ENCODE measurements at places on chromosomes 3 and 15.

GRCh38 chr3:13308380-13308801 lies 111.7 kb downstream of the NUP210 start:
- no peak for DNase-seq

DNA sequence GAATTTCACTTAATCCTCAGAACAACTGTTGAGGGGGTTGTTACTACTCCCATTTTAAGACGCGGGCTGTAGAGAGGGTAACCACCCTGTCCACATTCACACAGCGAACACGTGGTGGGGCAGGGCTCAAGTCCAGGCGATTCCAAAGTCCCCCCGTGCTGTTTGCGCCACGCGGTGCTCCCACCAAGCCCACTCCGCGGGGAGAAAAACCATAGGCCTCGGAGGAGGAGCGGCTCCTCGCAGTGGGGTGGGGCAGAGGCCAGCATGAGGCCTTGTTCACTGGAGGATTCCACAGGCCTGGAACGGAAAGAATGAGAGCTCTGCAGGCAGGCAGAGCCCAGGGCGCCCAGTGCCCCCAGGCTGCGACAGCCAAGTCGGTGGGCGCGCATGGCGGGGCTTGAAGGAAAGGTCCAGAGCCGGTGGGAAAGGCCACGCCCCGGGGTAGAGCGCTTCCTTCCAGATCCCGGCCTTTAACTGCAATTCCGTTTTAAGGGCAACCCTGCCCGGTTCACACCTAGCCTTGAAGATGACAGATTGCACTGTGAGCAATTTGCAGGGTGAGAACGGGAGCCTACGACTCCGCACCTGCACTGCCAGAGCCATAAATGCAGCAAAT lies 161.8 kb upstream of the TBL1XR1 start:
- no peak for DNase-seq

DNA sequence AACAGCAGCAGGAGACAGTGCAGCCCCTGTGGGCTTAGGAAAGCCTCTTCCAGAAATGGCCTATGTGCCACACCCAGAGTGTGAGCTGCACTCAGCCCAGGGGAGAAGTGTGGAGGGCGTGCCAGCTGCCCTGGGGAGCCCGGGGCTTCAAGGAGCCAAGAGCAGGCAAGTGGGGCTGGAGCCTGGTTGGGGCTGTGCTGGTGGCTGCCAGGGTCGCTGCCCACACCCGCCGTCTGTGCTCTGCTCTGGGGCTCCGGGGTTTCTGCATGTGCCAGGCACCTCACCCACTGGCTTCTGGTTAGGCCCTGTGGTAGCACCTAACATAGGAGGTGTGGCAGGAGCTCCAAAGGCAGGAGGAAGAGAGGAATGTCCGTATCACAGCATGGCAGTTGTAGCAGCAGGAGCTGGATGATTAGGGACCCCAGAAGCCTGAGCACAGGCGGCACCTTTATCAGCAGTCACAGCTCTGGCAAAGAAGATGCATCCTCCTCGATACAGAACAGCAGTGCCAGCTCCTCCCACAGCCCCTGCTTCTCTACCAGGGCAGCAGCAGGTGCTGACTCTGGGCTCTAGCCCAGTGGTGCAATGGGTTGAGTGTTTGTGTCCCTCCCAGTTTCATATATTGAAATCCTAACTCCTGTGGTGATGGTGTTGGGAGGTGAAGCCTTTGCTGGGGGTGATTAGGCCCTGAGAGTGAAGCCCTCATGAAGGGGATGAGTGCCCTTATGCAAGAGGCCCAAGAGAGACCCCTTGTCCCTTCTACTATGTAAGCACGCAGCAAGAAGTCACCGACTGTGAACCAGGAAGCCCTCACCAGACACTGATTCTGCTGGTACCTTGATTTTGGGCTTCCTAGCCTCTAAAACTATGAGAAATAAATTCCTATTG lies 70.0 kb upstream of the KLF13 start:
- DNase-seq: no peak

- DNase-seq: no peak
Measured at GRCh38 chr3:37949866-37950265, 40.7 kb upstream of the VILL start.

- DNase-seq: no peak
Measured at GRCh38 chr3:89405176-89405575, 297.8 kb downstream of the EPHA3 start.

- no peak for DNase-seq
Measured at GRCh38 chr15:49314716-49315115, 108.3 kb upstream of the FGF7 start.
